ENCODE measurements at places on chromosomes 1 and 21.

DNA sequence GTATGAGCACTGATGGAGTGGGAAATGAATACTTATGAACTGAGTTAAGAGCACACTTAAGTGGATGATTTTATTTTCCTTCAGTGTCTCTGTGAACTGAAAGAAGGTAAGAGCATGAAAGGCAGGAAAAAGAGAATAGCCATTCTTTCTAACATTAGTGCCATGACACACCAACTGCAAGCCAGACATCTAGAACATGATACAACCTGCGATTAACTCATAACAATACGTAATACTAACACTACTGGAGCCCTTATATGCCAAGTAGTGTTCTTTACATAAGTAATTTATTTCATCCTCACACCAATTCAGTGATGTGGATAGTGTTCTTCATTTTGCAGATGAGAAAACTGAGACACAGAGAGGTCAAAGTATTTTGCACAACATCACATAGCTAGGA lies 56.7 kb downstream of the PRRX1 start:
- DNase-seq: no peak

DNA sequence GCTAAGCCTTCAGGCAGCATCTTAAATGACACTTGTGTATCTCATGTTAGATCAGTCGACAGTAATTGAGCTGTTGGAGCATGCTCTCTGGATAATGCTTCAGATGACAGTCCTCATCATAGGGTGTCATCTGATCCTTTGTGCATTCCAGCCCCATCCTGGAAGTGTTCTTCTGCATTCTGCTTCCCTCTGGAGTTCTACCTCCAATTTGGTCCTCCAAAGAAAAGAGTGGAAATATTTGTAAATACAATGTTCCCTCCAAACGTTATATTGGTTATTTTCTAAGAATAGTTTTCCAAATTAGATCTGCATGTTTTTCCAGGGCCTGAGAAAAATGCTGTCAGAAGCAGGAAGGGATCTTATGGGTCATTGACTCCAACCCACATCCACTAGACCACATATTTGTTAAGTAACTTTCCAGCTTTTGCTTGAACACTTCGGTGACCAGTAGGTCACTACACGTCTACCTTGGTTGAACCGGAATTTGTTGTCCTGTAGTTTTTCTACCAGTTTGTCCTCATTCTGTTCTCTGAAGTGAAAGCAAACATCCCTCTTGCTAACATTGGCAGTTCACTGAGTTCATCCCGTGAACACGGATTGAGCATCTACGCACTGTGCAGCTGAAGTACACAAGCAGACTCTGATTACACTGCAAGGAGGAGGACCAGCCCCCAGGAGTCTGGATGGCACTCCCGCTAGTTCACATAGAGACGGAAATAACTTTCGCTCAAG lies 136.0 kb downstream of the TLR5 start:
- DNase-seq: no peak

DNA sequence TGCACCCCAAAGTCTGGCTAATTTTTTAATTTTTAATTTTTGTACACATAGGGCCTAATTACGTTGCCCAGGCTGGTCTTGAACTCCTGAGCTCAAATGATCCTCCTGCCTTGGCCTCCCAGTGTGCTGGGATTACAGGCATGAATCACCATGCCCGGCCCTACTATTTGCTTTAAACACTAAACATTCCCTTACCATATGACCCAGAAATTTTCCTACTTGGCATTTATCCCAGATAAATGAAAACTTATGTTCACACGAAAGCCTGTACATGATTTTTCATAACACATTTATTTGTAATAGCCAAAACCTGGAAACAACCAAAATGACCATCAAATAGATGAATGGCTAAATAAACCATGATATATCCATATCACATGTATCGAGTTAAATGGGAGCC lies 35.8 kb downstream of the NDUFS5 start:
- DNase-seq: no peak

- DNase-seq: no peak
Observed at GRCh38 chr21:41229509-41230248, 61.7 kb downstream of the BACE2 start.

GRCh38 chr1:37562984-37563383 lies 6.2 kb downstream of the DNALI1 start:
- DNase-seq: no peak

DNA sequence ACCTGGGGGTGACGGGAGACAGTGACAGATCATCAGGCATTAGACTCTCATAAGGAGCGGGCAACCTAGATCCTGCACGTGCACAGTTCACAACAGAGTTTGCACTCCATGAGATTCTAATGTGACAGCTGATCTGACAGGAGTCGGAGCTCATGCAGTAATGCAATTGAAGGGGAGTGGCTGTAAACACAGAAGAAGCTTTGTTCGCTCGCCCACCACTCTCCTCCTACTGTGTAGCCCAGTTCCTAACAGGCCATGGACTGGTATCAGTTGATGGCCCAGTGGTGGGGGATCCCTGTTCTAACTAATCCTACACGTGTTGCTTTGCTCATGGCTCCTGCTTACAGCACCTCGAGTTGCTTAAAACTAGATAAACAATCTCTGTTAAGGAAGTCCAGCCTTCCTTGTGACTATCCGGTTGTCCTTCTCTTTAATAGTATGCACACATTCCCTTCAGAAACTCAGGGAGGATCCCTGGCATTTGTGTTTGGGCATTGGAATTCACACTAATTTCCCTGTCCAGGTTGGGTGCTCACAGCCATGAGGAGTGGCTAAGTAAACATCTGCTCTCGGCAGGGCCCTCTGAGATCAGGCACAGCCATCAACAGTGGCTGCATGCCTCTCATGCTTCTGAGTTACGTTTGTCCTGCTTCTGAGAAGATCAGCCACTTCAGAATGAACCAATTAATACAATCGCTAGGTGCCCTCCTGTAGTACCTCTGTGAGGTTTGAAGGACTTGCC lies 21.1 kb upstream of the F3 start:
- no peak for DNase-seq

DNA sequence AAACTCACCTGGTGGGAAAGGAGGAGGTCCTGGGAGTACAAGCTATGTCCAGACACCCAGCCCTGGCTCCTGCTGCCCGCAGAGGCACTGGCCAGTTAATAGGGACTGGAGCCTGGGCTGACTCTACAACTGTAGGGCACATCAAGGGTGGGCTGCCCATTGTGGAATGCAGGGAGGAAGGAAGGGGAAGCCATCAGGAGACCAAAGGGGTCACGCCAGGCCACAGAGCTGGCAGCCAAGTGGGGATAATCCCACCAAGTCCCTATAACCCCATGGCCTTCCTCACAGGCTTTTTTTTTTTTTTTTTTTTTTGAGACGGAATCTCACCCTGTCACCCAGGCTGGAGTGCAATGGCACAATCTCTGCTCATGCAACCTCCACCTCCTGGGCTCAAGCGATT lies 14.7 kb downstream of the TMEM53 start:
- no peak for DNase-seq

DNA sequence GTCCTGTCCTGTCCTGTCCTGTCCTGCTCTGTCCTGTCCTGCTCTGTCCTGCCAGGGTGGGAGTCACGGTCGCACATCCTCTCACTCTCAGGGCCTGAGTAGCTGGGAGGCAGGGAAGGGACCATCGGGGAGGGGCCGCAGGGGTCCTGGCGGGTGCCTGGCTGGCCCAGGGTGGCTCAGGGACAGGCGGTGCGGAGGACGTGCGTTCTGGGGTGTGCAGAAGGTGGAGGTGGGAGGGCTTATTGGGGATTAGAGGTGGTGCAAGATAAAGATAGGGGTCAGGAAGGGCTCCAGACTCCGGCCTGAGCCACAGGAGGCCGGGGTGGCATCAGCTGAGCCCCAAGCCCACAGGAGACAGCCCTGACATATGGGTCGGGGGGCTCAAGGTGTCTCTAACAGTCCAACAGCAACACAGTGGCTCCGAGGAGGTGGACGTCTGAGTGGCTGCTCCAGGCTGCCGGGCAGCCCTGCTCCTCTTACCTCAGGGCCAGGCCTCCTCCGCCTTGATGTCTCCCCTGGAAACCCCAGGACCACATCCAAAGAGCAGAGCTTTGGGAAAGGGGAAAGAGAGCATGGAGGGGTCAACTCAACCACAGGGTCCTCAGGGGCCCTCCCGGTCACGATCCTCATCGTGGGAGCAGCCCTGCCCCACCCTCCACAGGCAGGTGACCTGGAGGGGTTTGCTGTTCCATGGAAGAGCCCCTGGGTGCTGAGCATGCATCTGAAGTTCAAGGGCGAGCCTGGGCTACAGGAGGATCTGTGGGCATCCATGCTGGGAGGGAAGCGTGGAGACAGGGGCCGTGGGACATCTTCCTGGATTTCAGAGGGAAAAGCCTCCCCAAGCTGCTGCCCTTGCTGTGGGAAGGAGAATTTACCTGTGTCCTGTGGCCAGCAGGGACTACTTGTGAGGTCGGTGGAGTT lies 39.6 kb upstream of the ADARB1 start:
- DNase-seq: no peak

GRCh38 chr1:229874609-229875008 lies 192.4 kb upstream of the GALNT2 start:
- DNase-seq: no peak

GRCh38 chr1:8663090-8663802 lies 154.2 kb downstream of the RERE start:
- no peak for DNase-seq

DNA sequence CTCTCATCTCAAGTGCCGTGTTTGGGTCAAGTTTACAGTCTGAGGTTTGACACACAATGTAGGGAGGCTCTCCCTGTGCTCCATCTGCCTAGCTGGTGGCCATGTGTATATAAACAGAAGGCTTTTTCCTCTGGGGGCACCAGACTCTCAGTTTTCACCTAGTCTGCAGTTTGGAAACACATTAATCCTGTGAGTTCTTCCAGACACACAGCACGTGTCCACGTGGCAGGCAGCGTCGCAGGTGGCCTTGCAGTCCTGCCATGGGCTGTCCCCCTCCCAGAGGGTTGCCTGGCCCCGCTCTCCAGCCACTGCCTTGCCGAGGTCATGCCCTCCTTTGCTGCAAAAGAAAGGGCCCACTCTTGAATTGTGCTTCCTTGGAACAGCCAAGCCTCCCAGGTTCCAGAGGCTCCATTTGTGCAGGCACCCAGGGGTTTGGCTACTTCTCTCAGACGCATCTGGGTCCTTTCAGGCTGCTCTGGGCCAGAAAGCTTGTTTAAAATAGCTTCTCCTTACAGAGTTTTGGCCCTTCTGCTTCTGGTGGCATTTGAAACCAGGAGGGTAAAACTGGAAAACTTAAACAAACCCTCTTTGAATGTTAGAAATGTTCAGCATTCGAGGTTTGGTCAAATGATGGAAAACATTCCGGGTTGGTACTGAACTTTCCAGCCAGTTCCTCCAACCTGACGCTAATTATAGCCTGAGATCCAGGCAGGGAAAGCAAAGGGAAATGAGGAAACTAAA lies 4.4 kb upstream of the RUNX1 start:
- DNase-seq: no peak

DNA sequence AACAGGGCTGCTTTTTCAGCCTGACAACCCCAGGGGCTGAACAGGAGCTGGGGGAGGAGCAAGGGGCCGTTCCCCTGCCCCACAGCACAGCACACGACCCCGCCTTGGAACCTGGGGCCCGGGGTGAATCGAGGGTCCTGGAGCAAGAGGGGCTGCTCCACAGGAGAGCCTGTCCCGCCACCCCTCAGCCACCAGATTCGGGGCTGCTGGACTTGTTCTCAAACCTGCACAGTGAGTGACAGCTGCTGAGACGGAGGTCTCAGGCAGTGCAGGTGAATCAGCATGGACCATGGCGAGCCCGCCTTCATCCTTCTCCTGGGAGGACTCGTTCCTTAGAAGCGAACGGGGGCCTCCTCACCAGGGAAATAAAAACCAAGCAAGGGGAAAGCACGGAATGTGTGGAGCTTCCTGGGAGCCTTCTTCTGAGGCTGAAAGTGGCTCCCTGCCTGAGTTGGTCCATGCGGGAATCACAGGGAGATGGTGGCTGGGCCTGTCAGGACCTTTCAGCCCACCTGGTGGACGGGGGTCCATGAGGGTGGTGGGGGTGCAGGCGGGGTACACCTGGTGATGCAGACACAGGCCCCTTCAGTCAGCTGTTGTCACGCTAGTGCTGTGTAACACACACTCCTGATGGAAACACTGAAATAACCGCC lies 125.4 kb downstream of the SIK1 start:
- no peak for DNase-seq

DNA sequence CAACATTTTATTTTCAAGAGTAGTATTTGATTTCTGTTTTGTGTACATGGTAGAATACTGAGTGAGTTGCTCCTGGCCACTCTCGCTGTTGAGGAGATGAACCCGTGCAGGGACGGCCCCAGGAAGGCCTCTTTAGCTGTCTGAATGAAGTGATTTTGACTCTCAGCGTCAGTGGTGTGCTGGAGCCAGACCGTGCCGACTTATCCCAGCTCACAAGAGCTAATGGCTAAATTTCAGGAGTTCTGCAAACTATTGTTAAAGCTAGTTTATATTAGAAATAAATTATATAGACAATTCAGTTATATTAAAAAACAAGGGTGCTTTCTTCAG lies 111.2 kb upstream of the KIF26B start:
- no peak for DNase-seq

- DNase-seq: no peak
Observed at GRCh38 chr1:171081763-171082201, 8.9 kb upstream of the FMO3 start.

GRCh38 chr1:228502522-228502921 lies 15.3 kb downstream of the RNF187 start:
- no peak for DNase-seq

DNA sequence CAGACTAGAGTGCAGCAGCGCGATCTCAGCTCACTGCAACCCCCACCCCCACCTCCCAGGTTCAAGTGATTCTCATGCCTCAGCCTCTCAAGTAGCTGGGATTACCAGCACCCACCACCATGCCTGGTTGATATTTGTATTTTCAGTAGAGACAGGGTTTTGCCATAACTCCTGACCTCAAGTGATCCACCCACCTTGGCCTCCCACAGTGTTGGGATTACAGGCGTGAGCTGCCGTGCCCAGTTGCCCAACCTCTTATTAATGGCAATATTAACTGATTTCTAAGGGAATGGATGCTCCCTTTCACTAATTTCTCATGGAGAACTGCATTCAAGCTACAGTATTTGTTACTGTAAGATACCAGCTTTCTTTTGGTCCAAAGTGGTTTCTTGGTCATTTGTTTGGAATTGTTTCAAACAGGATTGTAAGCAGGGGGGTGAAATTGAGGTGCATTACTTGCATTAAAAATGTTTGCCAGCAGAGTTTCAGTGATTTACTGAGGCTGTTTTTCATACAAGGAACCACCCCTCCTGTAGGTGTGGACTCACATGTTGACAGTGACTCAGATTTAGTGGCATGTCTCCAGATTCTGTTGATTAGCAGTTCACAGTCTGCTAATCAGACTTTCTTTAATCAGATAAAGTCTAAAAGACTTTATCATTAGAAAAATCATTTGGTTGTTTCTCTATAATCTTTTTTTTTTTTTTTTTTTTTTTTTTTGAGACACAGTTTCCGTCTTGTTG lies 3.9 kb upstream of the TGFBR3 start:
- no peak for DNase-seq

- no peak for DNase-seq
Observed at GRCh38 chr1:214566158-214567104, 15.0 kb upstream of the PTPN14 start.

DNA sequence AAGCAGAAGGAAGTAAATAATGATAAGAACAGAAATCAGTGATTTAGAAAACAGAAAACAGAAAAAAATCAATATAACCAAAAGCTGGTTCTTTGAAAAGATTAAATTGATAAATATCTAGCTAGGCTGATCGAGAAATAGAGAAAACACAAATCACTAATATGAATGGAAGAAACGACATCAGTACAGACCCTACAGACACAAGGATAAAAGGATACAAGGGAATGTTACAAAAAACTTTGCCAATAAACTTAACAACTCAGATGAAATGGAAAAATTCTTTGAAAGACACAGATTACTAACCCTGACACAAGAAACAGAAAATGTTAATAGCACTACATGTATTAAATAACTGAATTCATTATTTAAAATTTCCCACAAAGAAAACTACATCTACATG lies 6.3 kb upstream of the ARHGAP29 start:
- DNase-seq: no peak

GRCh38 chr1:167457936-167458584 lies 60.3 kb downstream of the CD247 start:
- DNase-seq: no peak

Data from BE2C (cell line).